Activated T-cell treated with anti-CD3 and anti-CD28 coated beads, Interleukin-2, amount 50 U/mL, for 72 hours (primary cell): ENCODE measurements at places on chromosomes 7 and 10.
A peak's percentile ranks its signal among the peaks of the same experiment; 100 is the strongest.

- DNase-seq, result no peak
Measured at GRCh38 chr10:78062296-78062695, 28.6 kb downstream of the RPS24 start.

GRCh38 chr10:96740579-96741281 is 20.4 kb upstream of the PIK3AP1 start:
- no peak for DNase-seq

GRCh38 chr10:89374713-89375141 is 3.1 kb upstream of the IFIT1B start:
- DNase-seq, result no peak

DNA sequence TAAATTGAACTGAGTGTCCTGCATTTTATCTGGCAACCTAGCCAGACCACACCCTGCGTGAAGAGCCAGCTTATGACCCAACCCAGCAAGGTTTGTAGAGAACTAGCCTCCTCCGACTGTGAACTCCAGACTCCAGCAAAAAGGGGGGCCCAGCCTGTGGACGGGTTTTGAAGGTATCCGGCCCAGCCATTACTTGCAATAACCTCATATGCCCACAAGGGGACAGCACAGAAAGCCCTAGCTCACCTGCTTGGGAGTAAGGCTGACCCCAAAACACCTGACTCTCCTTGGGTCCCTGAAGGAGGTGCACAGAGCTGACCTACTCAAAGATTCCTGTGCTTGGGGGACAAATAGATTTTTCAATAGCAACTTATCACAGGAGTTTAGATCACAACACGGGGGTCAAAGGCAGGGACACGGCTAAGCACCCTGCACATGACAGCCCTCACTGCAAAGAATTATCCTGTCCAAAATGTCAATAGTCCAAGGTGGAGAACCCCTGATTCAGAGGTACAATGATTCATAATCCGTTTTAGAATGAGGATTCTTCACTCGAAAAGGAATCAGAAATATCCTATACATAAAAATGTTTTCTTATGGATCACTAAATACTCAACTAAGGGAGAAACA is 4.6 kb downstream of the TRPV6 start:
- DNase-seq, result peak; percentile 55

DNA sequence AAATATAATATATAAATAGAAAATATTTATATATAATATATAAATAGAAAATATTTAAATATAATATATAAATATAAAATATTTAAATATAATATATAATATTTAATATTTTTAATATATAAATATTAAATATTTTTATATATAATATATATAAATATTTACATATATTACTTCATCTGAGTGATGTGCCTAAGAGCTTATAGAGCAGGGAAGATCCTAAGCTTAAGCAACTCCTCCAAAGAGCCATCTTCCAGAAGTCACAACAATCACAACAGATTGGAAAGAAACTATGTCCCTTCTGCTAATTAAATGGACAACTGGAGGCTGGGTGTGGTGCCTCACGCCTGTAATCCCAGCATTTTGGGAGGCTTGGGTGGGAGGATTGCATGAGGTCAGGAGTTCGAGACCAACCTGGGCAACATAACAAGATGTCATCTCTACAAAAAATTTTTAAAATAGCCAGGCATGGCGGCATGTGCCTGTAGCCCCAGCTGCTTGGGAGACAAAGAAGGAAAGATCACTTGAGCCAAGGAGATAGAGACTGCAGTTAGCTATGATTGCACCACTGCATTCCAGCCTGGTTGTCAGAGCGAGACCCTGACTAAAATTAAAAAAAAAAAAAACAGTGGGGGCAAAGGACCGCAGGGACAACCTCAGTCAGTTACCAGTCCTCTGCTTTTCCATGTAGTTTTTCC is 198.7 kb downstream of the SKIDA1 start:
- no peak for DNase-seq
